ENCODE measurements at places on chromosomes 1 and 21.

- DNase-seq = no peak
These were observed 84.1 kb upstream of the ZNF326 start for GRCh38 chr1:89910780-89911179.

GRCh38 chr1:28358716-28359115 lies 10.8 kb upstream of the PHACTR4 start:
- no peak for DNase-seq

DNA sequence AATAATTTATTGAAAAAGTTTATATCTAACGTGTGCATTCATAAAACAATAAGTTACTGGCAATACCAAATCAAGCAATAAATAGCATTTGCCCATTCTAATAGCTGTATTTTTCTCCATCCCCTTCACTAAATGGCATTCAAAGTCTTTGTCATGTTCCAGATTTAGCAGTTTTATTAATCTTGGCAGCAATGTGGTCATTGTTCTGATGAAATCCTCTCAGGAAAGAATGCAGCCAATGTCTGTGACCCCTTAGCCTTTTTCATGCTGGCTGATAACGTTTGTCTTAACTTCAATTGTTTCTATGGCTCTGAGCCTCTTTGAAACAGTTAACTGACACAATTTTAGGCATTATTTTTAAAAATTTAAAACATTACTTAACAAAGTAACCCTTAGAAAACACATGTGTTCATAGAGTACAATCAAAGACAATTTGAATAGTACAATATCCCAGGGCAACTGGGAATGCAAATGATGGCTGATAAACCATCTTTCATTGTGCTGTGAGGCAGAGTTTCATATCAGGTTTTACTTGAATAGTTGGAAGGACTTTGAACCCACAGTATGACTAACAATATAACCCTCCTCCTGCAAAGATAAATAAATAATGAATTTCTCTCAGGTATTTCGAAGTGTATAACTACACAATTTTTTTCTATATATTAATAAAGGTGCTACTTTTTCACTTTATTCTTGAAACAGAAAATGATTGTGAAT lies 217.5 kb downstream of the LRRIQ3 start:
- DNase-seq = no peak

DNA sequence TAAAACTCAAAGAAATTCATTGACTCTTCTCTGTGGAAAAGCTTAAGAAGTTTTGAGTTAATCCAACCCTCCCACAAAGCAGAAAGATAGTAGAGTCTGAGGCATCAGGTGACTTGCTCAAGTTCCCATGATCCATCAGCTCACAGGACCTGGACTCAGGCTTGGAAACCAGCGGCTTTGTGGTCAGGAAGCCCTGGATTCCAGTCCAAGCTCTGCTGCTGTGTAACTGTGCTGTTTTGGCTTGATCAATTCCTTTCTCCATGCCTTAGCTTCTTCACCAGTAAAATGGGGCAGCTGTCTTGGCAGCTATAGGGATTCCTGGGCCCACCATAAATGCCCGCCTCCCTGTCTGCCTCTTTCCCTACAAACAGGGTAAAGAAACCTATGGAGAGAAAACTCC lies 180.2 kb downstream of the HIVEP3 start:
- no peak for DNase-seq

GRCh38 chr1:9289711-9290485 lies 2.8 kb upstream of the SPSB1 start:
- DNase-seq = no peak

- DNase-seq = no peak
These were observed 10.0 kb upstream of the LRRC3 start for GRCh38 chr21:44445145-44445812.

DNA sequence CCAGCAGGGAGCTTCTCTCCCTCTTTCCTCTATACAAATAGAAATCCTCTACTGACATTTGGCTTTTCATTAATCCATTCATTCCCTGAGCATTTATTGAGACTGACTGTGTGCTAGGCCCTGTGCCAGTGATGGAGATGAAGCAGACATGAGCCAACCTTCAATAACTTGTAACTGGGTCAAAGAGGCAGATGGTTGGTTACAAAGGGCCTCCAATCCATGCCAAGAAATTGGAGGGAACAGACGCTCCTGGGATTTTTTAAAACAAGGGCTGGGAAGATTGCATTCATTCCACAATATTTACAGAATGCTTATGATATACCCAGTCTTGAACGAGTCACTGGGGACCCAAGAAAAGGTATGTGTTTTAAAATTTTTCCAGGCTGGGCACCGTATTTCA lies 6.2 kb downstream of the HPCAL4 start:
- DNase-seq = peak; percentile 95

GRCh38 chr1:183593356-183593755 lies 3.1 kb upstream of the NCF2 start:
- DNase-seq = no peak

DNA sequence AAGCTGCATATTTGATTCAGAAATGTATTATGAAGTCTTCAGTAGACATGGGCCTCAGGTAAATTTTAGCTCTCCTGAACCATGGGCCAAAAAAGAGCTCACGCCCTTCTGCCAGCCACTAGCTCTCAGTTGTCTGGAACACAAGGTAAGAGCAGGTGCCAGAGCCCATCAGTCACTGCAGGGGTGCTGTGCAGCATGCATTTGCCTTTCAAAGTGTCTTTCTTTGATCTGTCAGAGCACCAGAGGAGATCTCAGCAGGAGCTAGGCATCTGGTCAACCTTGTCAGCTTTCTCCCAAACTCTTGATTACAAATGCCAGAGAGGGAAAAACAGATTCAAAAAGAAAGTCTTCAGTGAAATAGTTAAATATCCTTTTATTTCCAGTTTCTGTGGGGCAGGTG lies 332.3 kb downstream of the COL11A1 start:
- no peak for DNase-seq

Measured in cerebellar nuclear complex (tissue), 1 donor.